NCI-H526 (cell line): ENCODE measurements at places on chromosomes 1 and 21.

- DNase-seq: no peak
Observed at GRCh38 chr1:56387071-56387740, 192.2 kb downstream of the PLPP3 start.

GRCh38 chr1:11927866-11928592, 1.8 kb upstream of the KIAA2013 start:
- no peak for DNase-seq

DNA sequence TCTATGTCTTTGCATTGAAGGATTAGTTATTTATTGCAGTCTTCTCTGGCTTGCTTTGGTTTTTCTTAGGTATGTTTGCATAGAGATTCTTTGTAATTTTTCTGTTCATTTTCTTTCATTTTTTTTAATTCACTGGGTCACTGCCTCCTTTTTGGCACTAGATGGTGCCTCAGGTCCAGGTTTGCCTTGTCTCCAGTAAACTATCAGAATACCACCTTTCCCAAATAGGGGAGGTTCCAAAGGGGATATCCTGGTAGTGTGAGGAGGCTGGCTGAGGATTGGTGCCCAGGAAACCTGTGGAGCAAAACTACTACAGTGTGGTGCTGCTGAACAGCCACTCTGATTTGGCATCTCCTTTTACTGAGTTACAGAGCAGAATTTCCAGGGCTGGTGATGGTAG, 257.1 kb downstream of the KCTD3 start:
- peak; percentile 1 for DNase-seq

- DNase-seq: no peak
Observed at GRCh38 chr21:46168238-46168637, 12.9 kb upstream of the FTCD start.

DNA sequence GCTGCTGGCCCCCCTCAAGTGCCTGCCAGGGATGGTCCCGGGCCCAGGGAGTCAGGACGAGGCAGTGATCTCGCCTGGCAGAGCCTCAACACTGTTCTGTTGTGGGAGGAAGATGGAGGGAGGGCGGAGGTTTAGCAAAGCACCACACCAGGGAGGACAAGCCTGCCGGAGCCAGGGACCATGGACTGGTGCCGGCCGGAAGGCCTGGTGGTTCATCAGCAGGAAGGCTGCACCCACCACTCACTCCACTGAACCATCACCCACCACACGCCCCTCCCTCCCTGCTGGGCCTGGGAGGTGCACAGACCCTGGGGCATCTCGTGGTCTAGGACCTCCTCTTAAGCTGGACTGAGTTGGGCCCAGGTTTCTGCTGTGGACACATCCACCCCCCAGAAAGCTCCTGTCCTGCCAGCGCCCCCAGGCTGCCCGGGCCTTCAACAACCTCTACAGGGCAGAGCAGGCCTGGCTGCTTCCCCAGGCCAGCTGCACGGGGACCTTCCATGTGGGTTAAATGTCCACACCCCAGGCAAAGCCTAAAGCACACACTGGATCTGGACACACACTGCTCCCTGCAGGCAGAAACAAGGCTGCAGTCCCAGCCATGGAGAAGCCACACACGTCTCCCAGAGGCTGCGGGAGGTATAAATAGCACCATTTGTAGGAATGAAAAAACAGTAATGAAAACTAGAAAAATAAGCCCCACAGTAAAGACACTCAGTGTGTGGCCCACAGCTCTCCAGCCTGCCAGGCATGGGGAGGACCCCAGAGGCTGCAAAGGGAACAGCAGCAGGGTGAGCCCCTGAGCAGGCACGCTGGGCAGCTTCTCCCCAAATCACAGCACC, 10.4 kb upstream of the TMEM240 start:
- DNase-seq: no peak

GRCh38 chr1:2499986-2500596, 24.0 kb downstream of the PLCH2 start:
- DNase-seq: no peak

- DNase-seq: no peak
Observed at GRCh38 chr1:165898837-165899236, 71.4 kb downstream of the UCK2 start.
